ENCODE measurements at places on chromosomes 7 and 10.

DNA sequence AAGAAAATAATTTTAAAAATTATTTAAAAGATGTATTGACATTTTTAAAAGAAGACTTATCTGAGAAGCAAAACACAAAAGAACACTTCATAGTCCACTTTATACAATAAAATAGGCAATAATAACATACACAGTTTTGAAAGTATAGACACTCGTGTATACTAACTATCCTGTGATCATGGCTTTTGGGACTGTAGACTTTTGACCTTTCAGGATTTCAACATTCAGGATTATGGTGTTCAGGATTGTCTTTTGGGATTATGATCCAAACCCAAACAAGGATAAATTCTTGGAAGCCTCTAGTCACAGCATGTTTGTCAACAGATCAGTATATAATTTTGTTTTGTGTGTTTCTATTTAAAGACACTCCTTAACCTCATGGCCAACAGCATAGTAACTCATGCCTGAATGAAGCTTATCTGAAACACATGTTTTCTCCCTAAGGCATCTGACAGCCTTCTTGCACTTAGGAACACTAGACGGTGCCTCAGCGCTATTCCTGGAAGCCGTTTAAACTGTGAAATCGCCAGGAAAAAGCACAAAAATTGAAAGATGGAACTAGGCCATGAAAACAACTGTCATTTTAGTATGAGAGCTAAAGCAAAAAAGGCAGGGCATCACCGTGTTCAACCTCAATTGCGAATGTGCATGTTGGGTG, 29.9 kb downstream of the GSAP start:
- DNase-seq = no peak

DNA sequence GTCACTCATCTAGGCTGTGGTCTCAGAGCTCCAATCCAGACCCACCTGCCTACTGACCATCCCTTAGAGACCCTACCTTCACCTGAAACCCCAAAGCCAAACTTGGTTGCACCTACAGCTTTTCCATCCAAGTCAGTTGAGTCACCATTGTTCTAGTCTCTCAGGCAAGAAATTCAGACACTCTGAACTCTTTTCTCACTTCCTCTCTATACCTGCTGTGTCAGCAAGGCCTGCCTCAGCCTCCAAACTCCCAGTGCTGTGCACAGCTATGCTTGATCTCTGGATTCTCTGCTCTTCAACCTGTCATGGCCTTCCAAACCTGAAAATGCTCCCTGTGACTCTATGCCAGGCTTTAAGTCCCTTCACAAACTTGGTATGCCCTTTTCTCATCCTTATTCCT, 47.4 kb upstream of the MTURN start:
- no peak for DNase-seq

GRCh38 chr7:150935149-150935548, 43.0 kb downstream of the KCNH2 start:
- DNase-seq = no peak

- no peak for DNase-seq
Measured at GRCh38 chr7:119630406-119630969, 642.5 kb upstream of the KCND2 start.

- DNase-seq = no peak
Measured at GRCh38 chr10:130749911-130750310, 561.6 kb downstream of the TCERG1L start.

DNA sequence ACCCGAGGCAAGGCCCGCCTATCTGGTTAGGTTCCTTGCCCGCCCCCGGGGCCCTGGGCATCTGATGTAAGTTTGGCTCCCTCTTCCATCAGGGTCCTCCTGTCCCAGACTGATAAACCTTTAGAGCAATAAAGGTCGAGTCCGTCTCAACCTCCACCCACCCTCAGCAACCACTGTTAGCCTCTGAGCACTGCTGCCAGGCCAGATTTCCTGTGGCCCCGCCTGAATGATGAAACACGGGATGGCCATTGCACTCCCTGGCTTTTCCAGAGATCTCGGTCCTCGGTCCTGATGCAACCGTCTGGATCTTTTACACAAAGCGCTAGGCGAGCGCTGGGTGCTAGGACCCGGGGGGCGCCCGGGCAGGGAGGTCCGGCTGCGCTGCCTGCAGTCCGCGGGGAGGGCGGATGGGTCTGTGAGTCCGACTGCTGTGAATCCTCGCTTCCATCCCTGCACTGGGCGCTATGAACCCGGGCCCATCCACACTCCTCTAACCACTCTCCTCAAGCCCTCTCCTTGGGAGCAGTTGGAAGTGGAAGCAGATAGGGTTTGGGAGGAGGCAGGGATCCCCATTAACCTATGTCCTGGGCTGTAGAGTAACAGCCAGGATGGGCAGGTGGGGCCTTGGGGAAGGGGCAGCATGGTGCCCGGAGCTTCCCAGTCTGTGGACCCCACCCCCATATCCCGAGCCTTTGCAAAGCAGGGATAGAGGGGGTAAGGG, 875 bp upstream of the DDIT4 start:
- peak; percentile 97 for DNase-seq

DNA sequence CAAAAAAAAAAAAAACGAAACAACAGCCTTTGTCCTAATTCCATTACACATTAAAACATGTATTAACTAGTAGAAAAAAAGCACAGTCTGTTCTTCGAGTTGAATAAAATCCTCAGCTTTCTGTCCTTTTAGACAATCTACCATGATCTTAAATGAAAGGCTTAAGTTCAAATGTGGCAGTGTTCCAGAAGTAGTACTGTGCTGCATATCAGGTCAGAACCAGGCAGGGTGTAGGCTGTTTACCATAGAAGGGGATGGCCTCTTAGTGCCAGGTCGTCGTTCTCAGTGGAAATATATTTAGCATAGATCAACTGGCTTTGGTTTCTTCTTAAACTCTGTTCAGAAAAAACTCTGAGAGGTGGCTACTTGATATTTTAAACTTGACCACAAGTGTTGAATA, 612.0 kb downstream of the CNTNAP2 start:
- DNase-seq = no peak

DNA sequence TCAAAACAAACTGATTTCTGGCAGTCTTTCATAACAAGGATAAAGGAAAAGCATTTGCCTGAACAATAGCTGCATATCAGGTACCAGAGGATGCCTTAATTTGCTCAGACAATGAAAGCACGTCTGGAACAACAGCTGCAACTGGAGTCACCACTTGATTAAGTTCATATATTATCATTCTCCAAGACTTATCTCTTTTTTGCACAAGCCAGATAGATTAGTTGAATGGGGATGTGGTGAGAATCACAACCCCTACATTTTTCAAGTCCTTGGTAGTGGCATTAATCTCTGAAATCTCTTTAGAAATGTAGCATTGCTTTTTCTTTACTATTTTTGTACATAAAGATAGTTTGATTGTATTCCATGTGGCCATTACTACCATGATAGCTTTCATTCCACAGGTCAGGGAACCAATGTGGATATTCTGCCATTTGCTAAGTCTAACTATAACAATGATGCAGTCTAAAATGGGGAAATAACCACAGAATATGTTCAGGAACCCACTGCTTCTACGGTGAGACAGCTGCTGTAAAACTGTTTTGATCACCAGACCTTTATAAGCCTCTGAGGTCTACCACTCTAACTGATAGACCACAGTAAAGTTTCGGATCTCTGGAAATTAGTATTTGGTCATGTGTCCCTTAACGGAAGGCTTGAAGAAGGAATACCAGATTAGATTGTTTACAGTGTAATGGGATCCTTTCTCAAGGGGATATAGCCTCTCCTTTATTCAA, 1176.2 kb downstream of the DNAJB9 start:
- no peak for DNase-seq

DNA sequence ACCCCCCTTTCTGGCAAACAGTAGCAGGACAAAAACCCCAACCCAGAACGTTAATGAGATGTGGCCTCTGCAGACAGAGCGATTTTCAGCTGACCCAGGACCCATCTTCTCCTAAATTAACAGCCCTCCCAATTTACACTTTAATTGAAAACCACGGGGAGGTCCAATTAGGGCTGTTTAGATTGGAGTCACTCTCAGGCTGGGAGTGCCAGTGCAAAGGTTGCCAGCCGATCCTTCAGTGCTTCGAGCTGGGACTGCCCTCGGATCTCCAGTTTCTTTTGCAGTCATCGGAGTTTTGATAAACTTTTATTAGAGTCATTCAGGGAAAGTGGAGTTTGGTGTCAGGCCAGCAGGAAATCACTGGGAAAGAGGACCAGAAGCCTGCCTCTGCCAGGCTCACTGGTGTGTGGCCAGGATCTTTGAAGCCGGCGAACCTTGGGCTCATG, 108.0 kb downstream of the DOCK1 start:
- DNase-seq = no peak

GRCh38 chr7:41624818-41625217, 78.1 kb downstream of the INHBA start:
- DNase-seq = no peak

DNA sequence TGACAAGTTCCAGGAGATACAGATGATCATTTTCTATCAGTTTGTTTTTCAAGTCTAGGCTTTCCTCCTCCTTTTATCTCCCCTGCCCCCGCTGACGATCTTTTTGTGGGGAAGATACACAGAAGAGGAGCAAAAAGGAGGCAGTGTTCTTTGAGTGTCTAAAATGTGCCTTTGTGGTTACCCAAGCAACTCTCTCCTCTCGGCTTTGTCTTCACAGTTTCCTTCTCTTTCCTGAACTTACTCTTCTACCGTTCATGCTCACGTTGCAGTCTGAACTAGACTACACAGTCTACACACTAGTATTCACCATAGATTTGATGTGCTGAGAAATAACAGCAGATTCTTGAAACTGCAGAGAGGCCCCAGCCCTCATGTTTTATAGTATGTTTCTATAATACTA, 23.6 kb downstream of the CEP41 start:
- DNase-seq = no peak

- DNase-seq = no peak
Measured at GRCh38 chr7:78939669-78940068, 513.8 kb downstream of the MAGI2 start.

- no peak for DNase-seq
Measured at GRCh38 chr10:67518756-67519155, 177.2 kb downstream of the CTNNA3 start.

DNA sequence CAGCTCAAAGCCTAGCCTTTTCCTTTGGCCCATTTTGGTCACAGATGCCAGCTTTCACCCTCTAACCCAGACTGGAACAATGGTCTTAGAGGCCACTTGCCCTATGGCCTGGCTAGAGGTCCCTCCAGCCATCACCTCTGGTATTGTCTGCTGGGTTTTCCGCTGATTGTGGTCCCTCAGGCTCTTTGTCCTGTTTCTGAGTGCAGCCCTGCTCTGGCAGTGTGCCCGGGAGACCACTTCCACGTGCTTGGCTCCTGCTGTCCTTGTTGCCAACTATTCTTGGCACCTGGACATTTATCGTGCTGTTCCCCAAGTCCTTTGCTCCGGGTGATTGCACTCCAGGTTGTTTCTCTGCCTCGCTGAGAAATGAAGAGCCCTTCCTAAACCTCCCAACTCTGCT, 53.3 kb upstream of the FAM180A start:
- DNase-seq = no peak

DNA sequence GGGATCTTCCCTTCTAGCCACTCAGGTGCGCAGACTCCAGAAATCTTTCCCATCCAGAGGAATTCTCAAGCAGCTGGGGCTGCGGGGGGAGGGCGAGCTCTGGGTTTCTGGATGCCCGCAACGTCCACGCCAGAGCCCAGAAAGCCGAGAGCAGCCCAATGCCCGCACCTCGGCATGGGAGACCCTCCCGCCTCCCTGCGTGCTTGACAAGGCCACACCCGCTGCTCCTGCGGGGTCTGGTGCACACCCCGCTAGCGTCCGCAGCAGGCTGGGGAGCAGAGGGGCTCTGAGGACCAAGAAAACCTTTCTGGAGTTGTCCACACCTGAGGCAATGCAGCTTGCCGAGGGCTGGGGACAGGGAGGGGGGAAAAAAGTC, 66.2 kb downstream of the SLC29A4 start:
- no peak for DNase-seq

GRCh38 chr10:3425716-3426115, 253.1 kb upstream of the PITRM1 start:
- DNase-seq = no peak

DNA sequence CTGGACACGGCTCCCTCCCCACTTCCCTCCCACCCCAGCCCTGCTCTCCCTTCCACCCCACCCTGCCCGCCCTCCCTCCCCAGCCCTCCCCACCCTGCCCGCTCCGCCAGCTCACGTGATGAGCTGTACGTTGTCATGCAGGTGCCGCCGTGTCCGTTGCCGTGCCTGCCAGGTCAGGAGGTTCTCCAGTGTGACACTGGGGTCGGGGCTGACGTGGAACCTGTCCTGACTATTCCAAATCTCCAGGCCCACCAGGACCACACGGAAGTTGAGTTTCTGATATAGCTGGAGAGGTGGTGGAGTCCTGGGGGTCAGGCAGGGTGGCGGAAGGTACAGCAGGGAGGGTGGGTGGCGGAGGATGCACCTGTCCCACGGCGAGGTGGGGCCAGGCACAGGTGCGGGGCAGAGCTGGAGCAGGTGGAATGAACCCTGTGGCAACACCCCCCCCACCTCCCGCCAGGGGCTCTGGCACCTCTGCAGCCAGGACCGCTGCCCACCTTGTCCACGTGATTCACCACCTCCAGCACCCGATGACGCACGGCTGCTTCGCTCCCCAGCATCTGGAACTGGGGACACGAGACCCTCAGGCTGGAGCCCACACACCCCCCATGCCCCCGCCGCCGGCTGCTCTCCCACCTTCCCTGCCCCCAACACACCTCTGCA, 4.2 kb downstream of the ADAM8 start:
- DNase-seq = no peak

GRCh38 chr7:1531979-1532455, 1.5 kb downstream of the MAFK start:
- no peak for DNase-seq

- no peak for DNase-seq
Measured at GRCh38 chr10:64023926-64024470, 502.8 kb downstream of the REEP3 start.

DNA sequence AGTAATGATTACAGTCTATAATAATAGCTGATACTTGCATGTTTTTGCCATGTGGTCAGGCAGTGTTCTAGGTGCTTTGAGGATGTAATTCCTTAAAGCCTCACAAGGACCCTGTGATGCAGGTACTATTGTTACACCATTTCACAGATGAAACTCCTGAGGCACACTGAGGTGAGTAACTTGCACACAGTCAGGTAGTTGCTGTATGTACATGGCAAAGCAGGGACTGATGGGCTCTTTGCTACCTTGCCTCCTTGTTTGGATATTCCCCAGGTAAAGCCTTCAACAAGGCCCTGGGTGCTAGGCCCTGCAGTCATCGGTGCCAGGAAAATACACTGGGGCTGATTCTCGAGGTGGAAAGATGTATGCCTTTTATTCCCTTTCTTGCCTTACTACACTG, 317.5 kb downstream of the CXCL12 start:
- DNase-seq = no peak

- peak; percentile 32 for DNase-seq
Measured at GRCh38 chr10:93352638-93353383, 129.3 kb downstream of the MYOF start.

DNA sequence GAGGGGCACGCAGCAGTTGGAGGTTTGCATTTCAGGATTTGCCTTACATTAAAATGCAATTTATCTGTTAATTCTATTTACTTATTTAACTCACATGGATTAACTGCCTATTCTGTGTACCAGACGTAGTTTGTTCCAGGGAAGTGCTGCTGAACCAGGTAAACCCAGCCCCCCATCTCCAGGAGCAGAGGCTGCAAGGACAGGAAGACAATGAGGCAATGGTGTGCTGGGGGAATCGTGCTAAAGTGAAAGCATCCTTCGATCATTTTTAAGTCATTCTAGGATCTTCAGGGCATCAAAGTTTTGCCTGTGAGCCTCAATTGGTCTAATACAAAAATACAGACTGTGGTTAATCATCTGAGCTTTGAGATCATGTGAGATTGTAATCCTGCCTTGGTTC, 166.4 kb downstream of the DNAJB6 start:
- no peak for DNase-seq

GRCh38 chr10:95792211-95792780, 36.3 kb downstream of the ENTPD1 start:
- no peak for DNase-seq

GRCh38 chr10:95178797-95179196, 15.2 kb upstream of the ACSM6 start:
- no peak for DNase-seq

All from fibroblast of skin of left biceps (primary cell).